ENCODE measurements at places on chromosomes 1 and 21. TPM values are rescaled to one million over a fixed set of nuclear protein-coding genes. Genes with fewer than 3 reads are reported as not detected.
A peak's percentile ranks its signal among the peaks of the same experiment; 100 is the strongest.

DNA sequence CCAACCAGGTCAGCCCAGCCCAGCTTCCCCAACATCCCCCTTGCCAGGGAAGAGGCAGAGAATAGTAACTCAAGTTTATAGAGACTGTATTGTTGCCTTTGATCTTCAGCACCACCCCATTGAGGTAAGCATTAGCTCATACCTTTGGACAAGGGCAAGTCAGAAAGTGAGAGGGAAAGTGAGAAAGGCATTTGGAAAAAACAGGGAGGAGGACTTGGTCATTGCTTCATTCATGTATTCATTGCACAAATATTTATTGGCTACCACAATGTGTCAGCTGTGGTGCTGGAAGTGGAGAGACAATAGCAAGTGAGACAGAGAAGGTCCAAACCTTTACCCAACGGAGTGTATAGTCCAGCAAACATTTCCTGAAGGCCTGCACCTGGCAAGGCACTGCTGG lies 561.2 kb downstream of the KIF26B start:
- H3K4me3 ChIP-seq = no peak overlapping the region
- no peak for DNase-seq

VCAM1 gene
- 4.3 TPM for total RNA-seq

DNA sequence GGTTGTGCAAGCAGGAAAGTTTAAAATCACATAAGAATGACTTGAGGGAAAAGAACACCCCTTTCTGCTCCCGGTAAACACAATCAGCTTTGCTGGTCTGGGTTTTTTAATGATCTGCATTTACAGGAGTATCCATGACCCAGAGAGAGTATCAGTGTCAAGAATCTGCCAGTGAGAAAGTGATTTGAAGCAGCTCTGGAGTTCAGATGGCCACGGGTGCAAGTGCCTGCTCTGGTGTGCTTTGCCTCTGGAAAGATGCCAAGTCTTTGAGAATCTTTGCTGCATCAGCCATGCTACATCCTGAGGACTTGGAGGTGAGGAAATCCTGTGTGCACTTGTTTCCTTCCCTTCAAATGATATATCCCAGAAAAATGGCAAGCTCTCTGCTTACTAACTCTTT lies 18.6 kb upstream of the MYSM1 start:
- no peak for DNase-seq
- no peaks in the 10 kb centered on the region for H3K4me1 ChIP-seq
- no peak overlapping the region for H3K27ac ChIP-seq
- H3K36me3 ChIP-seq = no peaks in the 10 kb centered on the region

FYB2 gene
- 1.0 TPM for total RNA-seq

DPYD gene
- total RNA-seq = 12.1 TPM

ZBTB37 gene
- 4.0 TPM for total RNA-seq

NCF2 gene
- total RNA-seq = 3.0 TPM

DNA sequence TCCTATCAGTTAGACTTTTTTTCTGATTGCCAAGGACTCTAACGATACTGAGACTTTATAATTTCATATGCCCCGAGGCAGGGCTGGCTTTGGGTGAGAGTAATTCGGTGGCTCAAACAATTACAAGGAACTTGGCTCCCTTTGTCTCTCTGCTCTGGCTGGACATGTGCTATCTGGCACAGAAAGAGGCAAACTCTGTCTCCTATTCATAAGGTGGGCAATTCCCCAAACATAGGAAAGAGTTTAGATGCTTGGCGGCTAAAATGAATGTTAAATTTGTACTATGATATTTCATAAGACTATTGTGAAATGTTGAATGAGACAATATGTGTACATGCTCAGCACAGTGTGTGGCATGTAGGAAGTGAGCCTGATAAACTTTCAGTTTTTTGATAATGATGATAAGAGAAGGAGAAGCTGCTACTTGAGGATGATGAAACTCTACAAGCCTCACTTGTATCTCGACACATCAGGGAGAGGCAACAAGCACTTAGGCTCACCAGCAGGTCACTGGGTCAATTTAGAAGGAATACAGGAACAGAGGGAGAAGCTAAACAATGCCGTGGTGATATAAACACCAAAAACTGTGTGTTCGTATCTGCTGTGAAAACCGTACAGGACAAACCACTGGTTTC lies 12.6 kb upstream of the NTPCR start:
- DNase-seq = no peak
- no peak overlapping the region for H3K27ac ChIP-seq
- no peak overlapping the region for H3K4me3 ChIP-seq
- H3K36me3 ChIP-seq = no peaks in the 10 kb centered on the region

CA6 gene
- total RNA-seq = not detected

DNA sequence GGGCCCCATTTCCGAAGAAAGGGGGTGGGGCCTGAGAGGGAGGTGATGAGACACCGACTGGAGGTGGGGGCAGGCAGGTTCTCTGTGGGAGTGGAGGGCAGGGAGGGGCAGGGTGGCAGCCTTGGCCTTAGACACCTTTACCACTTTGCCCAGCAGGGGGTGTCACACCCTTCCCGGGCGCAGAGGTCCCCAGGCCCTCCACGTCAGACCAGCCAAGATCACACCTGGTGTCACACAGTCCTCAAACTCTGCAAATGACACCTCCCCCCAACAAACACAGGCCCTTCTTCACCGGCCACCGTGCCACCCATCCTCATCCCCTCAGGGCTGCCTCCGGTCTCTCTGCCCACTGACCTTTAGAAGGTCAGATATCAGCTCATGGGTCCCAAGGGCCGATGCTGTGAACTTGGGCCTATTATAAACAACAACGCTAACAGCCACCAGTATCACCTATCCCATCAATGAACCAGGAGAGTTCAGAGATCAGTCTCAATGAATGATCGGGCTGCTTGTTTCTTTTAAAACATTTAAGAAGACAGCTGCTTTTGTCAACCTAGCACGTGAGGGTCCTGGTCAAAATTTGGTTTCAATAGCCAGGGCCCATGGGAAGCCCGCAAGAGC lies 103.9 kb downstream of the CASZ1 start:
- no peak overlapping the region for H3K4me3 ChIP-seq
- DNase-seq = peak; percentile 70
- H3K27ac ChIP-seq = peak overlapping the region; percentile 44
- H3K4me1 ChIP-seq = peaks cover 36% of the 10 kb centered on the region

GRCh38 chr1:73104749-73105148 lies 822.4 kb upstream of the NEGR1 start:
- H3K27ac ChIP-seq = no peak overlapping the region
- H3K4me1 ChIP-seq = no peaks in the 10 kb centered on the region
- no peak overlapping the region for H3K4me3 ChIP-seq
- no peaks in the 10 kb centered on the region for H3K27me3 ChIP-seq
- no peak for DNase-seq

GRCh38 chr1:65253800-65254319 lies 55.5 kb upstream of the DNAJC6 start:
- H3K4me1 ChIP-seq = no peaks in the 10 kb centered on the region

GRCh38 chr1:20785907-20786252 lies 1.2 kb downstream of the HP1BP3 start:
- H3K4me3 ChIP-seq = peak overlapping the region; percentile 90
- no peak for DNase-seq
- H3K4me1 ChIP-seq = peaks cover 14% of the 10 kb centered on the region
- no peaks in the 10 kb centered on the region for H3K27me3 ChIP-seq
- H3K36me3 ChIP-seq = no peaks in the 10 kb centered on the region

KRTAP11-1 gene
- not detected for total RNA-seq

MEX3A gene
- 0.60 TPM for total RNA-seq

DNA sequence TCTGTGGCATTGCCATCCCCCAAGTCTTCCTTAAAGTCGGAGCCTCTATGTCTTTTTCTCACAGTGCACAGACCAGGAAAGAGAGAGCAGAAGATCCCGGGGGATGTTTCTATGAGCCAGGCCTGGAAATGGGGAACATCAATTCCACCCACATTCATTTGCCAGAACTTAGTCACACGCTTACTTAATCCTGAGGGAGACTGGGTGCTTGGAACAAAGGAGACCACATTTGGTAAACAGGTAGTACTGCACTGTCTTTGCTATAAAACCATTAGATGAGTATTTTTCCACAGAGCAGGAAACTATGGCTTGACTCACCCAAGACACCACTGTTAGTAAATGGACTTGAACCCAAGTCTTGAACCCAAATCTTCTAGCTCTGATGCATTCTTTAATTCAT lies 60.7 kb upstream of the CTTNBP2NL start:
- H3K4me1 ChIP-seq = no peaks in the 10 kb centered on the region
- H3K27ac ChIP-seq = no peak overlapping the region
- no peaks in the 10 kb centered on the region for H3K27me3 ChIP-seq
- no peaks in the 10 kb centered on the region for H3K36me3 ChIP-seq

SMAP2 gene
- 9.5 TPM for total RNA-seq

GRCh38 chr1:105700723-105701122 lies 1355.8 kb upstream of the PRMT6 start:
- H3K4me1 ChIP-seq = no peaks in the 10 kb centered on the region
- no peak overlapping the region for H3K4me3 ChIP-seq
- no peaks in the 10 kb centered on the region for H3K27me3 ChIP-seq
- no peak for DNase-seq
- H3K36me3 ChIP-seq = no peaks in the 10 kb centered on the region

FGGY gene
- 16.7 TPM for total RNA-seq

- H3K27ac ChIP-seq = no peak overlapping the region
- no peaks in the 10 kb centered on the region for H3K27me3 ChIP-seq
- H3K36me3 ChIP-seq = no peaks in the 10 kb centered on the region
- no peak overlapping the region for H3K4me3 ChIP-seq
These were observed 25.2 kb upstream of the CDCA8 start for GRCh38 chr1:37667023-37667671.

PTGER3 gene
- total RNA-seq = 7.7 TPM

AMIGO1 gene
- total RNA-seq = 5.0 TPM

- H3K4me3 ChIP-seq = no peak overlapping the region
- no peaks in the 10 kb centered on the region for H3K4me1 ChIP-seq
- H3K27me3 ChIP-seq = no peaks in the 10 kb centered on the region
- no peak overlapping the region for H3K27ac ChIP-seq
These were observed 10.8 kb upstream of the HMGCL start for GRCh38 chr1:23836037-23836436.

DNA sequence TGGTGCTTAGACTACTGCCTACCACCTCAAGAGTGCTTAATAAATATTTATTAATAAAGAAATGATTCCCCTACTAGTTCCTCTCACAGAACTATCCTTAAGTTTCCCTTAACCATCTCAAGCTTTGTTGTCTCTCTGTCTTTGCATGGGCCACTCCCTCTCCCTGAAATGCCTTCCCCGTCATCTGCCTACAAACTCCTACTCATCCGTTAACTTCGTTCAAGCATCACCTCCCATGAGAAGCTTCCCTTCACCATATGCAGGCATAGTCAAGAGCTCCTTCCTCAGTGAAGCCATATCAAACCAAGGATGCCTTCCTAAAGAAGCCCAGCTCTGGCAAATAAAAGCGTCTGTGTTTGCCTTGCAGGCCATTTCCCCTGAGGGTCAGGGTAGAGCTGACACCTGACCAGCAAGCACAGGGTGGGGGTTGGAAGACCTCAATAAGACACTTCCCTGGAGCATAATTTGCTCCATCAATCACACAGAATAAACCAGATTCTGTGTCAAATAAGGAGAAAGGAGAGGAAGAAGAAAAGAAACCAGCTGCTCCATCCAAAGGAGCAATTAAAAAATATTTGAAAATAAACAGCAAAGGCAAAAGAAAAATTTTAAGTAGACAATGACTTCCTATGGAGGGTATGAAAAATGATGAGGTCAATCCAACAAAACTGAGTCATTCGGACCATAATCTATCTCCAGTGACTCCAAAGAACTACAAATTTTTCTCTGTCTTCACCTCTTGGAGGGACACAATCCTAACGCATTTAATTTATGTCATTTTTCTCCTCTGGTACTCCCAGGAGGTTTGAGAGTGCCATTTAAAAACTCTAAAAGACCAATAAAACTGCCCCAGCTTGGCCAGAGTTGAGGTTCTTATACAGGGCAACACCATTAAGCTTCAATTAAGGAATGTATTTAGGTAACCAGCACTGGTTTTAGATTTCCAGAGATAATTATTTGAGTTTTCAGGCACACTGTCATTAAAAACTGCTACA lies 303.6 kb downstream of the KCNH1 start:
- H3K4me3 ChIP-seq = no peak overlapping the region
- no peaks in the 10 kb centered on the region for H3K36me3 ChIP-seq
- H3K27me3 ChIP-seq = no peaks in the 10 kb centered on the region
- H3K4me1 ChIP-seq = no peaks in the 10 kb centered on the region
- no peak for DNase-seq
- H3K27ac ChIP-seq = no peak overlapping the region

DNA sequence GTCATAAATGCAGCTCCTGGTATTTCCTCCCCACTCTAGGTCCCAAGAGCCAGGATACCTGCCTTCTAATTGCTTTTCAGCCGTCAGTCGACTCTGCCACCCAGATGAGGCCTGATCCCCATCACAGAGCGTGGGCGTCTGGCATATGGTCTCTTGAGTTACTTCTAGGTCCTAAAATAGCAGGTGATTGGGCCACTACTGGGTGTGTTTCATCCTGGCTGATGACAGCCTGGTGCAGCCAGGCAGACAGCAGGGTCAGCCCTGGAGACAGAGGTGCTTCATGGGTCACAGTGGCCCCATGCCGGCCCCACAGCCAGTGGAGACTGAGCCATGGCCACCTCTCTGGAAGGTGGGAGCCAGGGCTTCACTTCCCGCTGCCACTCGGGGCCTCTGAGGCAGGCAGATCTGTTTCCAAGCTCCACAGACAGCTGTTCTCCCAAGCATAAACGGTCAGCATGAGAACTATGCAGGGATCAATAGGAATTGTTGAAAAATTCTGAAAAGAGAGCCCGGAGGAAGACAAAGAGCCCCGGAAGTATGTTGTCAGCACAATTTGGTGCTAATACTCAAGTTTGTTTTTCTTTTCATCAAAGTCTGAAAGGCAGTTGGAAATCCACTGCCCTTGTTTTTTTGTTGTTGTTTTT lies 83.0 kb downstream of the MAN1C1 start:
- H3K4me3 ChIP-seq = no peak overlapping the region
- no peaks in the 10 kb centered on the region for H3K36me3 ChIP-seq
- no peak for DNase-seq
- no peaks in the 10 kb centered on the region for H3K27me3 ChIP-seq
- peaks cover 4% of the 10 kb centered on the region for H3K4me1 ChIP-seq

DNA sequence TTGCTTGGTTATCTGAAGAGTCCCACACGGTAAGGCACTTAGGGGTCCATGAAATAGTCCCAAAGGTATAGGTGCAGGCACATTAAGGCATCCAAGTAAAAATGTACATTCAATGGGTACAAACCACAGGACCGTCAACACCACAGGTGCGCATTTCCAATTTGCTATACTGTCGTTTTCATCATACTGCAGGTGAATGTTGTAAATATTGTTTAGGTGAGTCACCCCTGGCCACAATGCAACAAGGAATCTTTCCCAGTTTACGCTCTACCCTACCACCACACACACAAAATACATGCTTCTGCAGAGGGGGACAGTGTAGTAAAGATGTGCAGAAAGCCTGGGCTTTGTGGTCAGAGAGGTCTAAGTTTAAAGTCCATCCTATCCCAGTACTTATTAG lies 13.7 kb downstream of the CADM3 start:
- peaks cover 3% of the 10 kb centered on the region for H3K27me3 ChIP-seq
- H3K4me1 ChIP-seq = peaks cover 2% of the 10 kb centered on the region
- no peak for DNase-seq
- no peak overlapping the region for H3K4me3 ChIP-seq
- no peaks in the 10 kb centered on the region for H3K36me3 ChIP-seq
- H3K27ac ChIP-seq = no peak overlapping the region

GRCh38 chr1:57142169-57142568 lies 176.4 kb upstream of the C8B start:
- no peaks in the 10 kb centered on the region for H3K36me3 ChIP-seq
- H3K4me3 ChIP-seq = no peak overlapping the region
- no peak overlapping the region for H3K27ac ChIP-seq
- no peaks in the 10 kb centered on the region for H3K27me3 ChIP-seq
- no peaks in the 10 kb centered on the region for H3K4me1 ChIP-seq

ALG14 gene
- 5.6 TPM for total RNA-seq

OR2L3 gene
- not detected for total RNA-seq

BSND gene
- not detected for total RNA-seq

Measured in pancreas (tissue), 10 donors.